Stimulated activated CD8-positive, alpha-beta memory T cell treated with anti-CD3 and anti-CD28 coated beads, Interleukin-15, amount 100 ng/mL, for 48 hours (primary cell): ENCODE measurements at places on chromosomes 13 and 19.

DNA sequence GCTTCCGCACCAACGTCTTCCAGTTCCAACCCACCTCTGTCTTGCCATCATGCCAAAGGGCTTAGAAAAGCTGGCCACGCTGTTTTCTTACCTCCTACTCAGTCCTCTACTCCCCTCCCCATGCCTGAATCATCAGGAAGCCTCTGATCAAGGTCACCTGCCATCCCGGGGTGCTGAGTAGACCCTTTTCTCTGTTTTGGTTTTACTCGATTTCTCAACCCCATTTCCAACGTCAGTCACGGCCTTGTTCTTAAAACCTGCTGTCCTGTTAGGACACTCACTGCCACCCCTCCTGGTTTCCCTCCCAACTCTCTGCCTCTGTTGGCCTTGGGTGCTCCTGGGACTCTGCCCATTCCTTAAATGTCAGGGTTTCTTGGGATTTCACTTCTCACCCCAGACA, 350.1 kb downstream of the FOXO1 start:
- peak; percentile 26 for DNase-seq

- DNase-seq, result no peak
Measured at GRCh38 chr19:12647490-12648071, 19.0 kb downstream of the MAN2B1 start.

DNA sequence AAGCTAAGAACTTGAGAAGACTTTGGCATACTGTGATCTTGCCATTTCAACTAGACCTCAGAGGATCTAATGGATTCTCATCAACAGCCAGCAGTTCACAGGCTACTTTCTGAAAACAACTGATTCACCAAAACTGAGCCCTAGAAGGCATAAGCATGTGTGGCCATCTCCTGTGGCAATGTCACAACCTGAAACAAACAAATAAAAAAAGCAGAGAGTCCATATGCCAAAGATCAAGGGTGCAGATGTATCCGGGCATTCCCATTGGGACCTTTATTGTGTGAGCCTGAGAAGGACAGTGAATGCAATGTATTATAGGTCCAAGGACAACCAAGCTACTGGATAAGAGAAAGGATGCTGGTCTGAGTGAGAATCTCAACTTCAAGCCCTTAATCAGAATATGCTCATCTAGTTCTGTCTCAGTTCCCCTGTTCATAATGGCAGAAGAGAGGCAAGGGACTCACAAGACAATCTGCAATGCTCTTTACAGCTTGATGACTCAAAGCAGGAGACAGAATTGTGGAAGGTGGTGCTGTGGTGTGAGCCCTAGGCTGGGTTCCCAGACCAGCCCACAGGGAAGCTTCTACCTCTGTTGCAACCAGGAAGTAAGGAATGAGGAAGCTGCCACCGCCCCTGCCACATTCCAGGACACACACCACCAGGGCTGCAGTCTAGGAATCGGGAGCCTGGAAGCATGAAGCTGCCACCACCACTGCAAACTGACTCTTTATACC, 133.7 kb downstream of the RAP2A start:
- DNase-seq, result no peak

GRCh38 chr13:44437356-44438233, 64.0 kb downstream of the SERP2 start:
- DNase-seq, result no peak

GRCh38 chr19:40274585-40275544, 10.3 kb downstream of the AKT2 start:
- no peak for DNase-seq

DNA sequence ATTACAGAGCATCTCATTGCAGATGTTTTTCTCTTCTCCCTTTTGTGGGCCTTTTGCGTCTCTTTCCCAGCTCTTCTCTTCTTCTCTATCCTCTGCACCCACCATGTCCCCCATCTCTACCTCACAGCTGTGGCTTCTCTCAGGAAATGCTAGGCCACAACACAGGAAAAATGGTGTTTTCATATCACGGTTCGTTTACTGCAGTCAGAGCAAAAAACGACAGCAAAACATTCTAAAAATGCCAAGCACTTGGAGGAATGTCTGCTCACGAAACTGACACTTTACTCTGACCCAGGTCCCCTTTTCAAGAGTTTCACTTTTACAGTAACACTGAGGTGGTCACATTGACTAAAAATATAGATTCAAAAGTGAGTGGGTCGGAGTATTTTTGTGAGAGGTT, 152.2 kb downstream of the DCT start:
- DNase-seq, result no peak

DNA sequence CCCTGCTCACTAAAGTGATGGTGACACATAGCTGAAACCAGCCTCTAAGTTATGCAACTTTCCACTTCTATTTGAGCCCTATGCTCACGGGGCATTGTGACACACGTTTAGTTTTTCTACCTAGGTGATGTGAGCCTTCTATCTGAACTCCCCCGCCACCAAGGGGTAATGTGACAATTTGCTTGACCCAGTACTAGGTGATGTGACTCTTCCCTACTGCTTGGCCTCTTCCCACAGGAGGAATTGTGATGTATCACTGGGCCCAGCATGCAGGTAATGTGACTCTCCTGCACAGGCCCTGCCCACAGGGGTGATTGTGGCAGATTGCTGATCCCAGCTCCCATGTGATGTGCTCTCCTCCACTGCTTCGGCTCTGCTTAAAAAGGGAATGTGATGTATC, 42.7 kb upstream of the ZNF43 start:
- no peak for DNase-seq

- DNase-seq, result no peak
Measured at GRCh38 chr13:52925775-52926285, 77.4 kb upstream of the PCDH8 start.

- no peak for DNase-seq
Measured at GRCh38 chr13:88541994-88542393, 870.8 kb downstream of the SLITRK5 start.

- no peak for DNase-seq
Measured at GRCh38 chr19:34274827-34275625, 20.7 kb downstream of the GARRE1 start.

DNA sequence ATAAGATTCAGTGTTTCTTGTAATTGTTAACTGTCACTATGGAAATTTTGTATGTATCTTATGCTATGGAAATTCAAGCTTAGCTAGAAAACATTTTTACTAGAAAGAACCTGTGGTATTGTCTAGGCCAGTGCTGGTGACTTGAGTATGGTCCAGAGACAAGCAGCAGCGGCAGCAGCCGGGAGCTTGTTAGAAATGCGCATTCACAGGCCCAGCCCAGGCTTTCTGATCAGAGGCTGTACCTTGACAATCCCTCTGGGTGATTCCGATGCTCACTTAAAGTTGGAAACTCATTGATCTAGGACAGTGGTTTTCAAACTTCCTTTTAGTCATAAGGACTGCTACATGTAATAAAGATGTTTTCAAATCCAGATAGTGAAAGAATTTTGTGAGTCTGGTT, 287.4 kb downstream of the SHISA2 start:
- no peak for DNase-seq

- DNase-seq, result no peak
Measured at GRCh38 chr19:16611121-16611520, 16.9 kb downstream of the MED26 start.

DNA sequence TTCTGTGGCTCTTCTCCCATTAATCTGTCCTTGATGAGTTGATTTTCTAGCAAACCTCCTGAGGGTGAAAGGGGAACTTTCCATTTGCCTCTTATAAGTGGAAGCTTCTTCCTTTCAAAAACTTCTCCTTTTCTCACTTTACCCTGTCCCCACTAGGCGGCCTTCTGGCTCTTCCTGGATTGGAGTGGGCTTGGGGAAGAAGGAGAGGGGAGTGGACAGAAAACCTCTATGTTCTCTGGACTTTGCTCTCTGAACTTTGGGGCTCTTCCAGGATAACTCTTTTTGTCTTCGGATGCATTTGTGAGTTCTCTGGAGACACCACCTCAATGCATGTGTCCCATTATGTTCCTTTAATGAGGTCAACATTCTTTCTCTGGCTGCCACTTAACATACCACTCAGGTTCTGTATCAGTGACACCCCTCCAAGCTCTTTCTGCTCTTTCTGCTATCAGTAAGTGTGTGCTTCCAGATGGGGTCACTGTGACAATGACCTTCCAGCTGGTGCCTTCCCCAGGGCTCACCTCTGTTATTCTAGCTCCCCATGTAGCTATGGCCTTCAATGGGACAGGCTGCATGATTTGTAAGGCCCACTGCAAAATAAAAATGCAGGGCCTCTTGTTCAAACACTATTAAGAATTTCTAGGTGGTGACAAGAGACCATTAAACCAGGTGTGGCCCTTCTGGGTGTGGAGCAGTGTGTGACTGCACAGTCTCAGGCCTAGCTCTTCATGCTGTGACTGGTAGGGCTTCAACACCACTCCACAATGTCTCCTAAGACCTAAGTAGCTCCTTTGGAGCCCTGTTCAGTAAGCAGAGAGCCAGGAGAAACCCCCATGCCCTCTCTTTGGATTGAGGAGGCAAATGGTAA, 389.2 kb downstream of the EFNB2 start:
- no peak for DNase-seq

- DNase-seq, result no peak
Measured at GRCh38 chr19:51800473-51801244, 5.7 kb downstream of the FPR3 start.

DNA sequence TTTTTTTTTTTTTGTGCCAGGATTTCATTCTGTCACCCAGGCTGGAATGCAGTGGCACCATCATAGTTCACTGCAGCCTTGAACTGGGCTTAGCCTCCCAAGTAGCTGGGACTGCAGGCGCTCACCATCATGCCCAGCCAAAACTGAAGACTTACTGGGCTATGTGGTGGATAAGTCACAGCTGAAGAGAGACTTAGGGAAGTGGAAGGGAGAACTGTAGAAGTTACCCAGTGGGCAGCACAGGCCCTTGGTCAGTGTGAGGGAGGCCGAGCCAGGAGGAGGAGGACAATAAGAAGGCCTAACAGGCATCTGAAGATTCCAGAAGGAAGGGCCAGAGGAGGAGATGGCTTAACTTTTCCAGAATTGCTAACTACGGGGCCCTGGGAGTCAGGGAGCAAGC, 4.0 kb upstream of the PSPN start:
- DNase-seq, result no peak

GRCh38 chr13:97015661-97016350, 21.5 kb upstream of the OXGR1 start:
- no peak for DNase-seq

DNA sequence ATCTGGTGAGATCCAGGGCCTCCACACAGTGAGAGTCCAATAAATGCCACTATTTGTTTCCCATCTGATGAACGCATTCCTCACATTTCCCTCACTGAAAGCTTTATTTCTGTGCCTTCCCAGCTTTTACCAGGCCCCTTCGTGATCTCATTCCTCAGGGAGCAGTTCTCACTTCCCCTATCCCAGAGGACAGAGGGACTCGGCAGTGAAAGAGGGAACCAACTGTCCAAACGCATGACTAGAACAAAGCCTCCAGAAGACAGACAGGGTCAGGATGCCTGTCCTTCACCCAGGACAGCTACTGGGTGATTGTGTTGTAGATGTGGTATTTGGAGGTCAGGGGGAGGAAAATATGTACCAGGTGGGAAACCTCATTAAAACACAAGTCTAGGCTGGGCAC, 2.0 kb upstream of the ZBTB45 start:
- no peak for DNase-seq

DNA sequence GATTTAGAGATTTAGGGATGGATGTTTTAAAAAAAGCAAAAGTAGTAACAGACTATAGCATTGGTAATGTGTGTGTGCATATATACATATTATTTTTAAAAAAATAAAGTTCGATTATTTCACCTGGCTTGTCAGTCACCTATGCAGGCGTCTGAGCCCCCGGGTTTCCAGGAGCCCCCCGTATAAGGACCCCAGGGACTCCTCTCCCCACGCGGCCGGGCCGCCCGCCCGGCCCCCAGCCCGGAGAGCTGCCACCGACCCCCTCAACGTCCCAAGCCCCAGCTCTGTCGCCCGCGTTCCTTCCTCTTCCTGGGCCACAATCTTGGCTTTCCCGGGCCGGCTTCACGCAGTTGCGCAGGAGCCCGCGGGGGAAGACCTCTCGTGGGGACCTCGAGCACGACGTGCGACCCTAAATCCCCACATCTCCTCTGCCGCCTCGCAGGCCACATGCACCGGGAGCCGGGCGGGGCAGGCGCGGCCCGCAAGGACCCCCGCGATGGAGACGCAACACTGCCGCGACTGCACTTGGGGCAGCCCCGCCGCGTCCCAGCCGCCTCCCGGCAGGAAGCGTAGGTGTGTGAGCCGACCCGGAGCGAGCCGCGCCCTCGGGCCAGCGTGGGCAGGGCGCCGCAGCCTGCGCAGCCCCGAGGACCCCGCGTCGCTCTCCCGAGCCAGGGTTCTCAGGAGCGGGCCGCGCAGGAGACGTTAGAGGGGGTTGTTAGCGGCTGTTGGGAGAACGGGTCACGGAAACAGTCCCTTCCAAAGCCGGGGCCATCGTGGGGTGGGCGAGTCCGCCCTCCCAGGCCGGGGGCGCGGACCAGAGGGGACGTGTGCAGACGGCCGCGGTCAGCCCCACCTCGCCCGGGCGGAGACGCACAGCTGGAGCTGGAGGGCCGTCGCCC, 840 bp upstream of the CCNA1 start:
- no peak for DNase-seq

GRCh38 chr13:33644581-33645543, 173.1 kb upstream of the RFC3 start:
- no peak for DNase-seq

DNA sequence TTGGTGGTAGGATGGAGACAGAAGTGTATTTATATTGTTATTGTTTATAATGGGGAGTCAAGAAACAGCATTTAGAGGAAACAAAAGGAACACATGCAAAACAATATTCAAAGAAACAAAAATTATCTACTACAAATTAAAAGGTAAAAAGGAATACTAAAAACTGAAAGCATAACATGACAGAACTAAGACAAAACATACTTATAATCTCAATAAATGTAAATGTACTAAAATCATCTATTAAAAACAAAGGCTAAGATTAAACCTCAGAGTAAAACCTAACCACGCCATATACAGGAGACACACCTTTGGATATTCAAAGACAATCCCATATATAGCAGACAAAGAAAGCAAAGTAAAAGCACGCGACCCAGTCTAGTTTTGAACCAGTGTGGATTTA, 273.6 kb downstream of the ABCC4 start:
- no peak for DNase-seq

- DNase-seq, result peak; percentile 16
Measured at GRCh38 chr19:35911790-35912189, 3.7 kb upstream of the TYROBP start.

DNA sequence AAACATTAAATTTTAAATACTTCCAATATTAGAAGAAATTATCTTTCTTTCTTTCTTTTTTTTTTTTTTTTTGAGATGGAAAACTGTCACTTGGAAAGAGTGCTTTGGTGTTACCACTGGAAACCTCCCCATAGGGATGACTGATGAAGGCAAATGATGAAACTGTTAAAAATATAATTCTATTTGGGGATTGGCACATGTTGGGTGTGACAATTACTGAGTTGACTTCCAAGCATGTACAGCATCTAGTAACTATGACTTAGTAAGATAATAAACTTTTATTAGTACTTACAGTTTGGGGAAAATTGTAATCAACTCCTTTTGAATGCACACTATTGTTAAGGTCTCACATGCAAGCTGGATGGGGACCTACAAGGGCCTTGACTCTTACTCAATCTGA, 592.5 kb downstream of the KCTD12 start:
- no peak for DNase-seq
